ENCODE measurements at places on chromosomes 7 and 10. TPM values are rescaled to one million over a fixed set of nuclear protein-coding genes. Genes with fewer than 3 reads are reported as not detected.

DNA sequence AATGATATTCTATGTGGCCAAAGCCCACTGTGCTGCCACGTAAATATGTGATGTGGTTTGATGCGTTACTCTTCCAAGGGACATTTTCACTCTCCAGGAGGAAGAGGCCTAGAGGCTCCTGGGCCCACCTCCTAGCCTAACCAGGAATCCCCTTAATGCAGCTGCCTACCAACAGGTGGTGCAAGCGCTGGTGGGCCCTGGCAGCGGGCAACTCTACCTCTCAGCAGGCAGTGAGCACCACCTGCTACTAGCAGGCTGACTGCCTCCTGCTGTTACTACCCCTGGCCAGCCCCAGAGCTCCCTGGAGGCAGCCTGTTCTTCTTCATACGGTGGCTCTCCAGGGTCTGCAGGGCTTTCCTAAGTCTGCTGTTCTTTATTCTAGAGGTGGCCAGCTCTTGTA, 62.8 kb downstream of the CDH23 start:
- peaks cover 4% of the 10 kb centered on the region for H3K27me3 ChIP-seq
- no peaks in the 10 kb centered on the region for H3K36me3 ChIP-seq
- no peak overlapping the region for H3K27ac ChIP-seq
- H3K4me3 ChIP-seq: no peak overlapping the region
- peaks cover 5% of the 10 kb centered on the region for H3K4me1 ChIP-seq

DDX50 gene
- total RNA-seq: 31.6 TPM

DNA sequence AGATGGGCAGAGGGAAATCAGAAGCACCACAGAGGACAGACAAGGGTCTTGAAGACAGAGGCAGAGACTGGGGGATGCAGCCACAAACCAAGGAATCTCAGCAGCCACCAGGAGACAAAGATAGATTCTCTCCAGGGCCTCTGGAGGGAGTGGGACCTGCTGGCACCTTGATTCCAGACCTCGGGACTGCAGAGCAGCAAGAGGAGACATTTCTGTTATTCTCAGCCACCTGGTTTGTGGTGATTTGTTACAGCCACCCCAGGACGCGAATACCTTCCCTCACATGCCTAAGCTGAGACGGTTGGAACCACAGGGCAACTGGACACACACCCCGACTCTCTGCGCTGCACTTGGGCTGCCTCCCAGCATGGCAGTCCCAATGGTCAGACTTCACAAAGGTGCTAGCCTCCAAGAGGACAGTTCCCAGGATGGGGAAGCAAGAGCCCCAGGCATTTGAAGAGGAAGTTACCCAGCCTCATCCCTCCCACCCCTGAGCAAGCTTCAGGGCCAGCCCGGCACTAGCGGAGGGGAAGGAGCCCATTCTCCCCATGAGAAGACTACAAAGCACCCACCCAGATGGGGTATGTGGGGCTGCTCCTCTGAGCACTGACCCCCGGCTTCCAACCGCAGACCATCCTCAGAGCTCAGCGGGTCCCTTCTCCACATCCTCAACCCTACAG, 104.6 kb upstream of the INSIG1 start:
- H3K36me3 ChIP-seq: peaks cover 9% of the 10 kb centered on the region
- no peak overlapping the region for H3K27ac ChIP-seq

DNA sequence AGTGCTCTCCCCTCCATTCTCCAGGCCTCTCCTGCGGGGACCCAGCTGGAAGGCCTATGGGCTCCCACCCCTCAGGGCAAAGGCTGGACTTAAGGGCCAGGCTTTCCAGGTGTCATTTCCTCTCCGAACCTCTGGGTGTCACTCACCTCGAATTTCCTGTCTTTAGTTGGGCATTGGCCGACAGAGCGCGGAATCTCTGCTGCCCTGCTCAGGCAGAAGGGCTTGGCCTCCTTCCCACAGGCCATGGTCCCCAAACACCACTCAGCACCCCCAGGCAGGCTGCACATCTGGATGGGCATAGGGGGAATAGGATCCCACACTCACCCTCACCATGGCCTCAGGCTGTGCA, 212.9 kb downstream of the CCSER2 start:
- peak overlapping the region; percentile 81 for H3K4me3 ChIP-seq
- peaks cover 14% of the 10 kb centered on the region for H3K4me1 ChIP-seq
- no peaks in the 10 kb centered on the region for H3K27me3 ChIP-seq
- DNase-seq: peak; percentile 36

- no peak for DNase-seq
- H3K4me3 ChIP-seq: no peak overlapping the region
- H3K4me1 ChIP-seq: no peaks in the 10 kb centered on the region
- no peak overlapping the region for H3K27ac ChIP-seq
- H3K27me3 ChIP-seq: peaks cover 2% of the 10 kb centered on the region
Measured at GRCh38 chr7:35430547-35431153, 176.8 kb upstream of the TBX20 start.

- H3K4me1 ChIP-seq: peaks cover 14% of the 10 kb centered on the region
- peak overlapping the region; percentile 62 for H3K4me3 ChIP-seq
- H3K27ac ChIP-seq: peak overlapping the region; percentile 93
- DNase-seq: peak; percentile 68
- no peaks in the 10 kb centered on the region for H3K36me3 ChIP-seq
Measured at GRCh38 chr10:99983280-99983988, 26.3 kb downstream of the DNMBP start.

SKIDA1 gene
- 1.3 TPM for total RNA-seq

GRCh38 chr7:106312906-106313305, 28.1 kb upstream of the NAMPT start:
- no peak for DNase-seq
- H3K36me3 ChIP-seq: no peaks in the 10 kb centered on the region
- H3K4me3 ChIP-seq: no peak overlapping the region
- no peak overlapping the region for H3K27ac ChIP-seq

GRCh38 chr7:106793015-106793975, 71.8 kb upstream of the PIK3CG start:
- H3K27ac ChIP-seq: no peak overlapping the region
- no peaks in the 10 kb centered on the region for H3K36me3 ChIP-seq
- no peaks in the 10 kb centered on the region for H3K4me1 ChIP-seq
- DNase-seq: no peak

ZNF503 gene
- total RNA-seq: 5.6 TPM

DNA sequence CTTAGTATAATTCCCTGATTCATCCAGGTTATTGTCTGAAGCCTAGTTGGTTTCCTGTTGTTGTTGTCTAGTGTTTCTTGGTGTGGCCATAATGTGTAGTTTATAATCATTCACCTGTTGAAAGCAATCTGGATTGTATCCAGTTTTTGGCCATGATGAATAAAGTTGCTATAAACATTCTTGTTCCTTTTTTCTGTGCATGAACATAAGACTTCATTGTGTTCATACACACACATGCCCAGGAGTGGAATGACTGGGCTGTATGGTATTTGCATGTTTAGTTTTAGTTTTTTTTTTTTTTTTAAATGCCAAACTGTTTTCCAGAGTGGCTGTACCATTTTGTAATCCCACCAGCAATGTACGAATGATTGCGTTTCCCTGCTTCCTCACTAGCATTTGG, 349.8 kb downstream of the SDK1 start:
- peaks cover 5% of the 10 kb centered on the region for H3K27me3 ChIP-seq
- H3K4me1 ChIP-seq: peaks cover 3% of the 10 kb centered on the region
- peaks cover 27% of the 10 kb centered on the region for H3K36me3 ChIP-seq
- DNase-seq: no peak
- H3K4me3 ChIP-seq: no peak overlapping the region

PITX3 gene
- total RNA-seq: not detected

- peaks cover 7% of the 10 kb centered on the region for H3K27me3 ChIP-seq
- DNase-seq: no peak
- H3K4me1 ChIP-seq: peaks cover 3% of the 10 kb centered on the region
- no peak overlapping the region for H3K27ac ChIP-seq
Measured at GRCh38 chr10:79387466-79387973, 40.3 kb downstream of the PPIF start.

DNA sequence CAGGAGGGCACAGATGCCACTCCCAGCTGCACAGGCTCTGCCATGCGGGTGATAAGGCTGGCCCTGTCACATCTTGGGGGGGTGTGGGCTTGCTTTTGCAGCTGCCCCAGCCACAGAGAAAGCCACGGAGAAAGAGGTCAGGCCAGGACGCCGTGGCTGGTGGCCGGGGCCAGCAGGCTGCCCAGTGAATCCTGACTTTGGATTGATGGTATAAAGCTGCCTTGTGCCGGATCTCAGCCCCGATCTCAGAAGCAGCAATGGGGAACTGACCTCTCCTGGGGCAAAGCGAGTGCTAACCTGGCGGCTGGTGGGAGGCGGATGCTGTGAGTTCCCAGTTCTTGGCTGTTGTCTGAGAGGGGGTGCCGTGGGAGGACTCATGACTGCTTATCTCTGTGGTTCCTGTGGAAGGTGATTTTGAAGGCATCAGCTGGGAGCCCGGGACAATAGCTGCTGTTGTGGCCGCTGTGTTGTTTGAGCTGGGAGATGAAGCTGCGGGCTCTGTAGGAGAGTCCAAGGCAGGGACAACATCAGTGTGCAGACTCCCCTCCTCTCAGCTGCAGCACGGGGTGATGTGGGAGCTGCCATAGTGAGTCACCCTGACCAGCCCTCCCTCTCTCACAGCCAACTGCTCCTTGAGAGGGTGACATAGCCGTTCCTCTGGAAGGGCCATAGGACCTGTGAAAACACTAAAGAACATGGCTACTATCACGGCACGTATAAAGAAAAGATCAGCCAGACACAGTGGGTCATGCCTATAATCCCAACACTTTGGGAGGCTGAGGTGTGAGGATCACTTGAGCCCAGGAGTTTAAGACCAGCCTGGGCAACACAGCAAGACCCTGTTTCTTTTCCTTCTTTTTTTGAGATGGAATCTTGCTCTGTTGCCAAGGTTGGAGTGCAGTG, 17.0 kb downstream of the IL15RA start:
- H3K27me3 ChIP-seq: peaks cover 3% of the 10 kb centered on the region
- peaks cover 8% of the 10 kb centered on the region for H3K4me1 ChIP-seq
- H3K36me3 ChIP-seq: no peaks in the 10 kb centered on the region
- no peak for DNase-seq
- H3K4me3 ChIP-seq: no peak overlapping the region
- no peak overlapping the region for H3K27ac ChIP-seq

GRCh38 chr7:38127216-38128207, 50.5 kb upstream of the STARD3NL start:
- no peak overlapping the region for H3K27ac ChIP-seq
- H3K4me3 ChIP-seq: no peak overlapping the region
- H3K4me1 ChIP-seq: no peaks in the 10 kb centered on the region
- no peaks in the 10 kb centered on the region for H3K36me3 ChIP-seq
- no peak for DNase-seq

DNA sequence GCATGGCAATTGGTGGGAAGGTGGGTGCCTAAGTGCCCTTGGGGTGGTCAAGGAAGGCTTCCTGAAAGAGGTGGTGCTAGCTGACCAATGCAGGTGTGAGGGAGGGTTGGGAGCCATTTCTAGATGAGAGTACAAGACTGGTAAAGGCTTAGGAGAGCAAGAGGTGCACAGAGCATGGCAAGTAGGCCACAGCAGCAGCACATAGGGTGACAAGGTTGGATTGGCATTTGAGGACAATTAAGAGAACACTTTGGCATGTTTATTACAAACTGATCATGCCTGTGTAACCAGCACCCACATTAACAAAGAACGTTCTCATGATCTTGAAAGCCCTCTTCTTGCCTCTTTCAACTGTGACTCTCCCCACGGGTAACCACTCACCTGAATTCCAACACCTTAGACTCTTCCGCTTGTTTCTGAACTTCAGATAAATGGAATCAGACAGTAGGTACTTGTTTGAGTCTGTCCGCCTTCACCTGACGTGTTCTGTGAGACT, 107.6 kb downstream of the MYL10 start:
- no peak for DNase-seq
- no peaks in the 10 kb centered on the region for H3K36me3 ChIP-seq
- H3K4me3 ChIP-seq: no peak overlapping the region
- no peaks in the 10 kb centered on the region for H3K27me3 ChIP-seq
- peaks cover 12% of the 10 kb centered on the region for H3K4me1 ChIP-seq

GRCh38 chr10:103540722-103541121, 47.2 kb downstream of the NEURL1 start:
- H3K27me3 ChIP-seq: peaks cover 4% of the 10 kb centered on the region
- H3K4me3 ChIP-seq: no peak overlapping the region
- no peak for DNase-seq
- no peak overlapping the region for H3K27ac ChIP-seq
- H3K36me3 ChIP-seq: peaks cover 5% of the 10 kb centered on the region
